K562 (cell line): ENCODE measurements at places on chromosomes 5 and 9. TPM values are rescaled to one million over a fixed set of nuclear protein-coding genes. Genes with fewer than 3 reads are reported as not detected.

DNA sequence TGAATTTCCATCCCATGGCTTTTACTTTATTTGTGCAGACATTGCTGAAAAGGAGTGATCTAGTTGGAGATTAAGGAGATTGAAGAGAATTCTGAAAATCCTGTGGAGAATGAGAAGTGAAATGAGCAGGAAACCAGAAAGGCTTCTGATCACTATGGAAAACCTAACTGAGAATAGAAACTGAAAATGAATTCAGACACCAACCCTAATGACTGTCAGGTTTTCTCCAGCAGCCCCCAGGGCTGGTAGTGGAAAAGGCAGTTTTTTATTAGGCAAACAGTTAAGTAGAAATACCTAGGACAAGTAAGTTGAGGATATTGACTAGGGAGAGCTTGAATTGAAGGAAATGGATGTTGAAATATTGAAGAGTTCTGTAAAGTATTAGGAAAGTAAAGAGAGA, 14.7 kb upstream of the ARRDC3 start:
- DNase-seq = no peak

DNA sequence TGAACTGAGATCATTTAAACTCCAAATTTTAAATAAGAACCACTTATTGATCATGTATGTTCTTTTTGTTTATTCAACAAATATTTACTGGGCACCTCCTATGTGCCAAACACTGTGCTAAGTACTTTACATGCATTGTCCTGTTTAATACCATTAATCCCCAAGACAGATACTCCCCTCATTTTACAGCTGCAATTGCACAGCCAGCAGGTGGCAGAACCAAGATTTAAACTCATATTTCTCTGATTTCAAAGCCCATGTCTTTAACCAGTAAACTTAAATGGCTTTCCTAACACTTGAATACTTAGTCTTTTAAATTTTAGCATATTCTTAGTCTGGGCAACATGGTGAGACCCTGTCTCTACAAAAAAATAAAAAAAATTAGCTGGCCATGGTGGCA, 43.4 kb upstream of the KIAA1958 start:
- DNase-seq = no peak

DNA sequence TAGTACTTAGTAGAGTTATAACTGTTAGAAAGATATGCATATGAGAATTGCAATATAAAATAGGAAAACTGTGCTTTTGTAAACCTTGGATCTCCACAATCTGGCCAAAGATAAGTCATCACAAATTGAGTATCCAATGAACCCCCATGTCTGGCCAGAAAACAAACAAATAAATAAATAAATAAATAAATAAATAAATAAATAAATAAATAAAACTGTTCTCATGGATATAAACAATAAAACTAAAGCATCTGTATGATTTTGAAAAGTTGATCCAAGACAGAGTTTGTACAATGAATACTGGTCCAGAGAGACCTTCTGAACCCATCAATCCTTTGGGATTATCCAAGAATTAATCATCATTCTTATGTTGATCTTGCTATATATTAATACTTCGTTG, 367.6 kb upstream of the CDH9 start:
- no peak for DNase-seq

- DNase-seq = no peak
These were observed 178.9 kb downstream of the SREK1 start for GRCh38 chr5:66322786-66323528.

DNA sequence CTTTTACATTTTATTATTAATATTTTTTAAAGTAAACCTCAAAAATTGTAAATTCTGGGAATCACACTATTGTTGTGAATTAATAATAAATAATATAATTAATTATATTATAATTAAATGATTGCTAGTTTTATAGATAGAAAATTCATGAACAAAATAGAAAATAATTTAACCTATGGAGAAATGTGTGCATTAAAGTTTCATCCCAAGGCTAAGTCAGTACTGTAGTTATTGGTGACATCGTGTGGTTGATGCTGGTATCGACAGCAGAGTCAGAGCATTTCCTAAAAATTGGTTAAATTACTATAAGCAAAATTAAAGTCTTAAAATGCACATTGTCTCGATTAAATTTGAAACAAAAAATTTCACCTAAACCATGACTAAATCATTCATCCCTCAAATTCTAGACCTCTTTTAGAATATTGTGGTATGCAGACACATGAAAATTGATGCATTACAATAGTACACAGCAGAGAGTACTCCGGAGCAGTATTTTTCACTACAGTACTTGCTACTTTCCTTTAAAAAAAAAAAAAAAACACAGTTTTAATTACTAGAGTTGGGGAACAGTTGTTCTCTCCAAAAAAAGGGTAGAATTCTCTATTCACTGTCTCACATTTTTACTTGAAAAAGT, 73.9 kb downstream of the RORB start:
- peak; percentile 11 for DNase-seq

DNA sequence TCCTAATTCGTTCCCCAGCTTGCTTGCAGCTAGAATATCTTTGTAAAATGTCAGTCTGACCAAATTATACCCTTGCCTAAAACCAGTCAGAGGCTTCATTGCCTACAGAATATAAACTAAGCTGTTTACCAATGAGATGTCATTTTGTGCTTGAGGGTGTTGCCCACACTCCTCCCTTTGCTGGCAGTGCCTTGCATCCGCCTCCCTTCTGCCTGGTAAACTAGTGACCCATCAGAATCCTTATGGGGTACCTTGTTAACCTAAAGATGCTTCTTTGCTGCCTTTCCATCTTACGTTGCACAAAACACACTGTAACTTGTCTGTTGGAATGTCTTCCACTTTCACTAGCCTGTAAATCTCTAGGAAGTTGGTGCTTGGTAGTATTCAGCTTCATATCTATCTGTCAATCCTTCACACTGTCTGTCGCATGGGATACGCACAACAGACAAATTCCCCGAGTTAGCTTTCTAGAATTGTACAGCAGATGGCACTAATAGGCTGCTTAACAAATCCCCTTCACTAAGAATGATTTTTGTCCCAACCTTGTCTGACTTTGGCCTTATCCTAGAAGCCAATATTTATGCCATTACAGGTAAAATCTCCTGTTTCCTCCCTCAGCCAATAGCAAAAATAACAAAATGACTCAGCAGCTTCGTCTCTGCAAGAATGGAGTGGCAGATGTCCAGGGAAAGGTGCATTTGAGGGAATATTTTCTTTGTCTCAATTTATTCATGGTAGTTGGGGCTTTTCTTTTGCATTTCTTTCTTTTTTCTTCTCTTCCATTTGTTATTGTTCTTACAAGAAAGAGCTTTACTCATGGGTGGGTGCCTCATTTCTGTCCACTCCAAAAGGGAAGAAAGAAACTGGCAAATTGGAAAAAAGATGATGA, 3.0 kb downstream of the NUDT2 start:
- DNase-seq = peak; percentile 15

DNA sequence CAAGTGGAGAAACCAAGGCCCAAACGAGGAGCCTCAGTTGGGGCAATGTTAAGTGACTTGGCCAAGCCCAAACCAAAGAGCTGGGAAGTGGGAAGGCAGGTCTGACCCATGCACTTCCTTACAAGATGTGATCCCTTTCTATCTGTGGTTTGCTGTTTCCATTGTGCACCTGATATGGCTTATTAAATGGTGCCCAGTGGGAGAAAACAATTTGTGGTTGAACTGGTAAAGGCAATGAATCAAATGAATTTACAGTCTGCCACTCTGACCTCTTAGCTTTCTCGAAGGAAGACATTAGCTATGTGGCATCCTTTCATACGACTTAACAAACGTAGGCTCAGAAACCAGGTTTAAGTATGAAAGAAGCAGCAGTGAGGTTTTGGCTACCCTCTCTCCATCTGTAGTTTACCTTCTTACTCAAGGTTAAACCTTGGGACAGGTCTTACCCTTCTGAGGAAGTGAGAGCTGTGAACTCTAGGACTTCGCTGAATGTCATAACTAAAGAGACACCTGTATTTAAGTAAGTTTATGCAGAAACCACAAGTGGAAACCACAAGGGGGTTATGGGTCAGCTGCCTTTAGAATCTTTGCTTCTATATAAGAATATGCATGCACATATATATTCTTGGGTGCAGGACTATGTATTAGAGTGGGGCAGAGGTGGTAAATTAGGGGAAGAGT, 100.5 kb upstream of the SPATA31D4 start:
- DNase-seq = no peak

DNA sequence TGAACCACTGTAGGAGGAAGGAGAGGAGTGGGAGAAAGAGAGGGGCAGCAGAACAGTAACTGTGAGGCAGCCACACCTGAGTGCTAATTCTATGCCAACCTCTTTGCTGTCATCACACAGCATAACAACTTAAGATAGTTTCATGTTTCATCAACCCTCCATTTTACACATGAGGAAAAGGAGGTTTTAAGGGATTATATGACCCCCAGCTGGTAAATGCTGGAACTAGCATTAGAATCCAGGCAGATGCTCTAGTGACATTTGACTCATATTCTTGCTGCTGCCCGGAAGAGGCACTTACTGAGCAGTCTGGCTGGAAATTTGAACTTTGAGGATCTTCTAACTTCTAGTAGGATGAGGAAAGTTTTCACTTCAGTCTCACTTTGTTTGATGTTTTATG, 24.1 kb upstream of the VLDLR start:
- DNase-seq = no peak

GRCh38 chr5:123753180-123753936, 241.4 kb downstream of the CSNK1G3 start:
- no peak for DNase-seq

- DNase-seq = no peak
These were observed 12.2 kb downstream of the ERGIC1 start for GRCh38 chr5:172846249-172846648.

DNA sequence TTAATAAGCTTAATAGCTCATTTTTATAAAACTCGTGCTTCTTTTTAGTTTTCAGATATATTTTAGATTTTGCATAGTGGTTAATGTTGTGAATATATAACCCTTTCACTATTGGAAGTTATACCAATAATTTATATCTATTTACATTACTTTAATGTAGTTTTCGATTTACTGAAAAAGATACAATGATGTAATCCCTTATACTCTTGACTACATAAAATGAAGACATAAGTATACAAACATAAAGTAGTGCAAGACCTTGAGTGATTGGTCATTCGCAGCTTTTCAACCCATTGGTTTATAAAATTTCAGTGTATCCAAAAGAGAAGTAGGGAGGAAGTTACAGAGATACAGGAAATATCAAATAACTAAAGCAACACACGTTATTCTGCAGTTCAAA, 84.3 kb upstream of the GRHPR start:
- DNase-seq = no peak

DNA sequence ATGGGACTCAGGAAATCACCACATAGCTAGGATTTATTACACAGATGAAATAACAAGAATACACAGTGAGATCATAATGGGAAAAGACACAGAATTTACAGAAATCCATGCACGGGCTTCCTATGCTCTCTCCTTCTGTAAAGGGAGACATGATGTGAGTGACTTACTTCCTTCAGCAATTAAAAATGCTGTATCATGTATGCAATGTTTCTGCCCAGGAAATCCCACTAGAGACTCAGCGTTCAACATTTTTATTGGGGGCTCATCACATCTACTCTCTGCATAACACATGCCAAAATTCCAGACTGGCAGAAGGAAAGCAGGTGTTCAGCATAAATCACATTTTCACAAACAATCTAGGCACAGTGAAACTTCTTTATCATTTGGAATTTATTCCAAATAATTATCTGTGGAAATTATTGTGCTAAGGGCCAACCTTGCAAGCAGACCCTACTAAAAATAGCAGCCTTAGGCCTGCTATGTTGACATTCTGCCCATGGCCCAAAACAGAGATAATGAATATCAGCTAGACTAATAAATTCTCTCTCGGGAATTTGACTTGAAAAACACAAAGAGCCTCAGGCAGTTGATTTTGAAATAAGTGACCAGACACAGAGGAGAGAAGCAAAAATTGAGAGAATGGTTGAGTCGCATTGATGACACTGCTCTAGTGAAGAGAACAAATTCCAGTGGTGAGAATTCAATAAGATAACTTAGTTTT, 31.4 kb upstream of the SELENOP start:
- DNase-seq = no peak

DNA sequence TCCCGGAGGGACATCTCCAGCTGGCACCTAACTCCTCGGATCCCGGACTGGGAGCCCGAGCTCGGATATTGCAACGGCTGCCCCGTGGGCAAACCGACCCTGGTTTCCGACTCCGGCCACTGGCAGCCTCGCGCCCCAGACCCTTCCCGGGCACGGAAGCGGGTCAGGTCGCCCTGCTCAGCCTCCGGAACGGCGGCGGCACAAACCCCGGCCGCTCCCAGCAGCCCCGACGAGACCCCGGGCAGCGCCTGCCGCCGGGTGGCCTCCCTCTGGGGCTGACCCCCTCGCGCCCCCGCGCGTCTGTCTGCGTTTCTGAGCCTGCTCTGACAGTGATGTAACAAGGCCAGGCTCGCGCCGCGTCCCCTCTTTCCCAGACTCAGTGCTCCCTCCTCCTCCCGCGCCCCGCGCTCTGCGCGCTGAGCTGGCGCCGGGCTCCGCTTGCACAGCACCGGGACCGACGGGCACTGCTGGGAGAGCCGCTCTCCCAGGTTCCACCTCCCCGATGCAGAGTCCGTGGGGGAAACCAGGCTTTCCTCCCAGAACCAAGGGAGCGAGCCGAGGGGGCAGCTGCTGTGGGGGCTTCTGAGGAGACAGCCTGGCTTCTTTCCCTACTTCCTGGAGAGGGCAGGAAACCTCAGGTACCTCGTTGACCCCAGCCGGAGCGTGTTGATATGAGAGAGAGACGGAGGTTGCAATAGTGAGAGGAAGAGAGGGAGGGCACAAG, at the start of gene TMEM215:
TSS of gene TMEM215 (plus strand) at position 373 of the 724 bp plus-strand sequence. CDS start 644 bp downstream, outside the sequence.
- DNase-seq = no peak

GRCh38 chr5:165874851-165875250, 2369.4 kb downstream of the MAT2B start:
- DNase-seq = no peak

Gene IFNB1
- not detected in 2 replicates for polyA plus RNA-seq

Gene GALNT12
- 45.6 and 49.4 TPM in 2 replicates for polyA plus RNA-seq

Gene SPINK7
- polyA plus RNA-seq = not detected in 2 replicates

Gene IL3
- not detected in 2 replicates for polyA plus RNA-seq

Gene BAAT
- 0.28 and 0.88 TPM in 2 replicates for polyA plus RNA-seq

Gene ZDHHC11B
- 0.07 TPM in 1 of 2 replicates, not detected in the other for polyA plus RNA-seq
